ENCODE measurements at places on chromosomes 3 and 15.

GRCh38 chr15:51776952-51777569 is 25.7 kb downstream of the TMOD2 start:
- H3K27ac ChIP-seq, result no peak overlapping the region
- H3K27me3 ChIP-seq, result no peaks in the 10 kb centered on the region
- DNase-seq, result peak; percentile 82
- H3K4me1 ChIP-seq, result no peaks in the 10 kb centered on the region
- H3K36me3 ChIP-seq, result no peaks in the 10 kb centered on the region

GRCh38 chr3:112721231-112721630 is 80.3 kb upstream of the CCDC80 start:
- no peak for DNase-seq
- no peak overlapping the region for H3K4me3 ChIP-seq
- no peaks in the 10 kb centered on the region for H3K27me3 ChIP-seq
- H3K36me3 ChIP-seq, result no peaks in the 10 kb centered on the region
- H3K4me1 ChIP-seq, result no peaks in the 10 kb centered on the region

DNA sequence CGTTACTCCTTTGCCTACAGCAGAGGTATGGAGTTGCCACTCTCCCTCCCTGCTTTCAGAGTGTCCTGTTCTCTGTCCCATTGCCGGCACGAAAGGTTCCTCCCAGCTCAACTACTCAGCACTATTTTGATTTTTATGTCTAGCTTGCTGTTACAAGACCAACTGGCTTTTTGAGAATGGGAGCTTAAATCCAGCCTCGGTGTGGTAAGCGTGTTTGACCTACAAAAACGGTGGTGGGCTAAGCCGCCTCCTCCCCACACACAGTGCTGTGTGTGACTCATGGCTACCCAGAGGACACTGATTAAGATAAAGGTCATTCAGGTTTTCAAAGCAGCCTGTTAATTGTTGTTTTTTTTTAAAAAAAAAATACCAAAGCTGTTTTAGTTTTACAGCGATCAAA is 64.5 kb downstream of the LRTM1 start:
- no peaks in the 10 kb centered on the region for H3K4me1 ChIP-seq
- no peak overlapping the region for H3K27ac ChIP-seq
- no peak for DNase-seq
- H3K36me3 ChIP-seq, result no peaks in the 10 kb centered on the region
- no peak overlapping the region for H3K4me3 ChIP-seq

DNA sequence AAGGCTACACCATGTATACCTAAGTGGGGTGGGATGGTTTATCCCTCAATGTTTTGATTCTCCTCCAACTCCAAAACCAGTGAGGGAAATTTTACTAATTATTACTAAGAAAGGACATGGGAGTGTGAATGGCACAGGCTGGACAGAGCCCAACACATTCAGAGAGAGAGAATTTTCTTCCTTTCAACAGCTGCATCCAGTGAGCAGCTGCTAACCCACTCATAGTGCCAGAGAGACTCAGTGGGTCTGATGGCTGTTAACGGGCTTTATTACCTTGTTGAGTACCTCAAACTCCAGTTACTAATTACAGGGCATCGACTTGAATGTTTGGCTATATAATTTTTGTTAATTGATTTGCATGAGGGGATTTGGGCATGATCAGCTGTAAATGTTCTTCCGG is 75.8 kb downstream of the RORA start:
- no peak for DNase-seq
- no peaks in the 10 kb centered on the region for H3K36me3 ChIP-seq
- H3K27me3 ChIP-seq, result no peaks in the 10 kb centered on the region
- H3K4me1 ChIP-seq, result peaks cover 29% of the 10 kb centered on the region
- H3K4me3 ChIP-seq, result no peak overlapping the region

DNA sequence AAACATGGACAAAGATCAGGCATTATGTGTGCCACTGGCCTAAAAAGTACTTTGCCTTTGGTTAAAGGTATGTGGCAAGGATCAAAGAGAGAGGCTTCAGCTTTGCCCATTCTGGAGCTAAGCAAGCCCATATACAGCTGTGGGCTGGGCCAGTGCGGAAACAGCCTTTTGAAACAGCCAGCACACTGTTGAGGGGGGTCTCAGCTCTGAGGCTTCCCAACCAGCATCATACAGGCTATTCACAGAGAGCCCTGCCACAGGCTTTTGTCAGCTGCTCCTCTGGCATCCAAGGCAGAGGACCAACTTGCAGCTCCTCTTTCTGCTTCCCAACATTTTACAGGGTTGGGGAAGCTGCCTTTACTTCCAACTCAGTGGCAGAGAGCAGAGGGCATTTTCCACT is 63.2 kb upstream of the FOXB1 start:
- no peak overlapping the region for H3K4me3 ChIP-seq
- no peak overlapping the region for H3K27ac ChIP-seq
- DNase-seq, result no peak
- no peaks in the 10 kb centered on the region for H3K36me3 ChIP-seq

Data from A673 (cell line).